Calu3 (cell line): ENCODE measurements at places on chromosomes 5 and 9.

DNA sequence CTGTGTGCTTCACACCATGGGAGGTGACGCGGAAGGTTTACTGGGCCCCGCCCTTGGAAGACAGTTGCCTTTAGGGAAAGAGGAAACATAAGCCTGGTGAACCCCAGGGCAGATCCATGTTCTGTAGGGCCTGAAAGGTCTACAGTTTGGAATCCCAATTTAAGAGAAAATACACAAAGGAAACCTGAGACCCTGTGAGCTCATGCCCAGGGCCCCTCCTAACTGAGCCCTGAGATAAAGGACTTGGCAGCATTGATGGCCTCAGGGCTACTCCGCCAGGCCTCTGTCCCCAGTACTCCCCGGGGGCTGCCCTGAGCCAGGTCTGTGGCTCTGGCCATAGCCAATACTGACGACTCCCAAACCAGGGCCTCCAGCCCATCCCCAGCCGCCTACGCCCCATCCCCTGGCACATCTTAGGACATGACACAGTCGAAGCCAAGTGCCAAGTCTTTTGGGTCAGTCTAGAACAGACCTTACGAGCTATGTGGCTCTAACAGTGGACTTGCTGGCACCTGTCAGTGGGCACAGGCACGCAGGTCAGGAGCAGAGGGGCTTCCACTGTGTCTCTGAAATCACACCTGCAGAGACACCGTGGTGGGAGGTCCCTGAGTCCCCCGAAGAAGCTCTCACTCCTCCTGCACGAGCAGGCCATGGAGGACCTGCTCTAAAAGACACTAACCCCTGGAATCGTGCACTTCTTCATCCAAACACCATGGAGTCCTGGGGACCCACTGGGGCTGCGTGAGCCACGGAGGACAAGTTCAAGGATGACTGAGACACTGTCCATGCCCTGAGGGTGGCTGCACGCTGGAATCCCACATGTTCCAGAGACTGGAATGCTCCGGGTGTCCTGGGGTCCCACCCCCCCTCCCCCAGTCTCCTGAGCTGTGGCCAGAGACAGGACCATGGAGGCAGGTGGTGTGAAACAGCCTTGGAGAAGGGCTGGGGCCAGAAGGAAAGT, 40.3 kb upstream of the BARHL1 start:
- DNase-seq, result no peak

- no peak for DNase-seq
Measured at GRCh38 chr5:82720213-82721086, 356.7 kb downstream of the TMEM167A start.

DNA sequence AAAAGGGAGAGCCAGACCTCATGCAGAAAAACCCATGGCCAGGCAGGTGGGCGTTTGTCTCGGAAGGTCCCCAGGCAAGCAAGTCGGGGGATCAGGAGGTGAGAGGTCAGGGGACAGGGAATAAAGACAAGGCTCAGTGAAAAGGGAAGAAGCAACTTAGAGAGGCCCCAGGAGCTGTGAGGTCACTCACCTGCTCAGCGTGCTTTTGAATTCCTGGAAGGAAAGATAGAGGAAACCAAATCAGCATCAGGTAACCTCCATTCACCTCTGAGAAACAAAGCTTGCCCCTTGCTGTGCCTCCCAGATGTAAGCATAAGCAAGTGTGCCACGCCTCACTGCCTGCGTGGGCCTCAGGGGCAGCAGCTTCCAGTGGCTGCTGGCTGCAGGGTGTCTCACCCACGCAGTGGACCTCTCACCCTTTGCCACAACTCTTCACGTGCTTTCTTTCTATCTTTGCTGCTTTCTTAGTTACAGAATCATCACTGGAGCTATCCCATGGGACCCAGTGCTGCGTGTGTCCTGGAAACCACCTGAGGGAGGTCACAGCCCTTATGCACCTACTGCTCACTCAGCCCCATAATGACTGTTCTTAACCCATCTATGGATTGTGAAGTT, 6.0 kb downstream of the TRIM7 start:
- no peak for DNase-seq

- no peak for DNase-seq
Measured at GRCh38 chr5:21792748-21793147, 1060.4 kb downstream of the CDH12 start.
